ENCODE measurements at places on chromosomes 7 and 10.

- DNase-seq = no peak
Observed at GRCh38 chr7:85695533-85695932, 508.7 kb upstream of the SEMA3D start.

DNA sequence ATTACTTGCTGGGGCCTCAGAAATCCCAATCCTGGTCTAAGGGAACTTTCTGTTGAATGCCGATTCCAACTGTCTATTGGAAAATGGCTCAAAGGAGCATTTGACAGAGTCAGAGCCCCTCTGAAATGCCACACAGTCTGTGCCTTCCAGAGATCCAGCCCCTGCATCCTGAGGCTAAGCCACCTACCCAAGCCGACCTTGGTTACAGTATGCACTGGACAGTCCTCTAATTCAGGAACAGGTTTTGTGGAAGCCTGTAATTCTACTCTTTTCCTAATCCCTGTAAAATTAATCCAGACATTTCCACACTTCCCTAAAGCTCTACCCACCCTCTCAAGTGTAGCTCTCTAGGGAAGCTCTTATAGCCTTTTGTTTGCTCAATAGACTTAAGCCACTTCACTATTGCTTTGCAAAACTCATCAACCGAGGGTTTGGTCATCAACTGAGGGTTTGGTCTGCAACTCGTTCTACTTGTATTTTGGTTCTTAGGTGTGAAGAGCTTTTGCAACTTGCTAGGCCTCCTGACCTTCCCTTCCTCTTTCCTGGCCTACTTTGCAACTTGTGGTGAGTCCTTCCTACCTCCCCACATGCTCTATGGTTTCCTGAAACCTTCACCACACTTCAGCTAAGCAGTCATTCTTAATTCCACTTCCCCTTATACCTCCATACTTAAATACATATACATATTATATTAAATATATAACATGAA is 364.8 kb downstream of the SFMBT2 start:
- no peak for DNase-seq

GRCh38 chr7:123275036-123275753 is 75.4 kb upstream of the SLC13A1 start:
- no peak for DNase-seq

GRCh38 chr7:140696024-140696679 is 356 bp upstream of the NDUFB2 start:
- DNase-seq = no peak

GRCh38 chr7:82257118-82257695 is 186.4 kb downstream of the CACNA2D1 start:
- no peak for DNase-seq

DNA sequence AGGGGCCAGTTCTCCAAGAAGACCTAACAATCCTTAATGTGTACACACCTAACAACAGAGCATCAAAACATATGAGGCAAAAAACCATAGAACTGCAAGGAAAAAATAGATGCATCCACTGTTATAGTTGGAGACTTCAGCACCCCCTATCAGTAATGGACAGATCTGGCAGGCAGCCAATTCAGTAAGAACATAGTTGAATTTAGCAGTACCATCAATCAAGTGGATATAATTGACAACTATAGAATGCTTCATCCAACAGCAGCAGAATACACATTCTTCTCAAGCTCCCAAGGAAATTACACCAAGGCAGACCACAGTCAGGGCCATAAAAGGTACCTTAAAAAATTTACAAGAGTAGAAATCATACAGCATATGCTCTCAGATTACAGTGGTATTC is 42.2 kb downstream of the POLL start:
- no peak for DNase-seq

- DNase-seq = no peak
Observed at GRCh38 chr7:13217768-13218167, 530.3 kb downstream of the ARL4A start.

DNA sequence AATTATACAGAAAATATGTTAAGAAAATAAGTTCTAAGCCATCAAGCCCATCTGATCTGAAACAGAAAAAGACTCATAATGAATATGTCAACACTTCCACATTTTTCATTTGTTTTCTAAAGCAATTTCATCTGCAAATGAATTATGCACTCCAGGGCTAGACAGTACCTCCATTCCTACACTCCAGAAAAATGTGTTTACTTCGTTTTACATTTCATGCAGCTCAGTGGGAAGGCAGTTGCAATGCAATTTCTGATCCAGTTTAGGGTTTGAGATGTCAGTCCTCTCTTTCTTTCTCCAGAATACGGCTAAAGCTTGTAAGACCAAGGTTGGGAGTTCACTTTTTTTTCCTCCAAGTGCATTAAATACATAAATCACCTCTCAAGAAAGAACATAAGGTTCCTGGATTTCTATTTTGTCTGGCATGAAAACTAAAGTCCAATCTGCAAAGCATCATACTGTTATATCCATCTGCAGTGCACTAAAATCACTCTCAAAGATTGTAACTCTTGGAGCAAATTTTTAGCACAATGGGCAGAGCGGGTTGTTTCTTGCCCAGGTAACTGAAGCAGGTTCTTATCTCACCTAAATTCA is 348.8 kb upstream of the C7orf33 start:
- DNase-seq = no peak

DNA sequence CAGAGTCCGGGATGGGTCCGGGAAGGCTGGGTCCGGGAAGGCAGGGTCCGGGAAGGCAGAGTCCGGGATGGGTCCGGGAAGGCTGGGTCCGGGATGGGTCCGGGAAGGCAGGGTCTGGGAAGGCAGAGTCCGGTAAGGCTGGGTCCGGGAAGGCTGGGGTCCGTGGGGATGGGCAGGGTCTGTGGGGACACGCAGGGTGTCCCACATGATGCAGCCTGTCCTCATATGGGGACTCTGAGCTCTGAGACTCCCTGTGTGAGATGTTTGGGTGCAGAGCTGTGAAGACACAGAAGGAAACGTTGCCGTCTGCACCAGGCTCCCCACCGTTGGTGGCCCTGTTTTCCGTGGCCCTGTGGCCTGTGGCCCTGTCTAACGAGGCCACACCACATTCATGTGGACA is 45.7 kb upstream of the ADGRA1 start:
- DNase-seq = no peak

GRCh38 chr10:53088961-53089360 is 316.4 kb upstream of the MBL2 start:
- DNase-seq = no peak

DNA sequence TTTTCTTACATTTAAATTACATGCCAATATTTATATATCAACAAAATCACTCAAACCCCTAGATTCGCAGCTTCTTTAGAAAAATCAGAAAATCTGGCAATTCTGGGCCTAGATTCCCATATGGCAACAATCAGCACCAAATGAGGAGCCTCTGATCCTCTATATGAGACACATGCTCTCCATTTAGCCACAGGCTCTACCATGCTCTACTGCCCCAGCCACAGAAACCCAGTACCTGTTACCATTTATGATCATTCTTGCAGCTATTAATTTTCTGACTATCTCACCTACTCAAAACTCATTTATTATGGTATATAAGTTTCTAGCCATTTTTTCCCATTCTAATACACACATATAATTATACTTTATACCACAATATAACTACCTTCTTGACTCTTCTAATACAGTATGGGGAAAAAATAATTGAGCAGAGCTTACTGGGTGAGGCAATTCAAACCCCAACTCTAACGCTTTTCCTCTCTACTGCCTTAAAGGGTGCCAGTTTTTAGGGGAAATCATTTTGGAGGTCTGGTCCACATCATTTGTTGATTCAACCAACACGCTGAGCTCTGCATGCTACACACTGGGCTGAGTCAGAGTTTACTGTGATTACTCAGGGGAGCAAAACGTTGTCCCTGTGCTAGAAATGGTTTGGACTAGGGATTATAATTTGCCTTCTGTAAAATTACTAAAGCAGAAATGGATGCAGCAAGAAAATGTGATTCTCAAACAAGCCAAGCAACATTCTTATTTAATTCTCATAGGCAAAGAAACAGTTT is 11.6 kb downstream of the PDLIM1 start:
- no peak for DNase-seq

DNA sequence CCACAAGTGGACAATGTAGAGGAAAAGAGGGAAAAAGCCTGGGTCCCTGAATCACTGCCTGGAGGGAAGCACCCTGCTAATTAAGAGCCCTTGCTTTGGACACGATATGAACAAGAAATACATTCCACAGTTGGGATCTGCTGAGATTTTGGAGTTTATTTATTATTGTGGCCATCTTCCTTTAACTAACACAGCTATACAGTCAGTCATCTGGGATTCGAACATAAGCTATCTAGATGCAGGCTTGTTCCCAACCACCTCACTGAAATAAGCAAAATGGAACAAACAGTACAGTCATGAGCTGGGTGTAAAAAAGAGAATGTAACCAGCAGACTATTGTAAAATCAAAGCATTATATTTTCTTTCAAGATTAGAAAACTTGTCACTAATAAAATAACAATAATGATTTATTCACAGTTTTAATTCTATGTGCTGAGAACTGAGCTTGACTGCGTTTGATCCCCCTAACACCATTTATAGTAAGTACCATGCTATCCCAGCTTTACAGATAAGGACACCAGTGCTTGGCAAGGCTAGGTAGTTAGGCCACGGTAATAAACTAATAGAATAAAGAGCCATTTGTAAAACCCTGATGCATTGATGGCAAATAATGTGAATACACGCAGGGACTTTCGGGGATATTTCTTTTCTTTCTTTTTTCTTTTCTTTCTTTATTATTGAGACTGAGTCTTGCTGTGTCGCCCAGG is 223.8 kb upstream of the KLF6 start:
- no peak for DNase-seq

GRCh38 chr7:13850185-13850752 is 139.2 kb downstream of the ETV1 start:
- peak; percentile 38 for DNase-seq

Data from activated naive CD8-positive, alpha-beta T cell treated with anti-CD3 and anti-CD28 coated beads for 36 hours (primary cell).